Cortex of kidney (tissue), 1 donor: ENCODE measurements at places on chromosomes 2 and 18.

DNA sequence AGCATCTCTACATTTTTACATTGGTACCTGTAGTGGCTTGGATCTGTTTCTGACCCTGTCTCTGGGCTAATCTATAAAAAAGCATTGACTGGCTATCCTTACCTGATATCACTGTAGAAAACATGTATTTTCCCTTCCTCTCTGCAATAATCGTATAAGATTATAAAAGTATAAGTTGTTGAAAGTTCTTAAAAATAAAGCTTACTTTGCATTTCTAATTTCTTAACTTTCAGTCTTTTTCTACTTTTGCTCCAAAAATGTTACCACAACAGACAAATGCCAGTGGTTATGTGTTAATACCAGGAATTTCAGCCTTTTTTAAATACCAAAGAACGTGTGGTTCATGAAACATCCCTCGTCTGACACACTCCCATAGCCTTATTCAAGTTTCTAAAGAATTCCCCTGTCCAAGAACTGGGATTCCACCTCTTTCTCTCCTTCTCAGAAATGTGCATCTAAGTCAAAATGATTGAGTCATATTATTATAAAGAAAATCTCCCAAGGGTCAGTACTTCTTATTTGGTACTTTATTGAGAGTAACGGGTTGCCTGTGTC, 28.5 kb upstream of the ACKR3 start:
- no peak for DNase-seq

DNA sequence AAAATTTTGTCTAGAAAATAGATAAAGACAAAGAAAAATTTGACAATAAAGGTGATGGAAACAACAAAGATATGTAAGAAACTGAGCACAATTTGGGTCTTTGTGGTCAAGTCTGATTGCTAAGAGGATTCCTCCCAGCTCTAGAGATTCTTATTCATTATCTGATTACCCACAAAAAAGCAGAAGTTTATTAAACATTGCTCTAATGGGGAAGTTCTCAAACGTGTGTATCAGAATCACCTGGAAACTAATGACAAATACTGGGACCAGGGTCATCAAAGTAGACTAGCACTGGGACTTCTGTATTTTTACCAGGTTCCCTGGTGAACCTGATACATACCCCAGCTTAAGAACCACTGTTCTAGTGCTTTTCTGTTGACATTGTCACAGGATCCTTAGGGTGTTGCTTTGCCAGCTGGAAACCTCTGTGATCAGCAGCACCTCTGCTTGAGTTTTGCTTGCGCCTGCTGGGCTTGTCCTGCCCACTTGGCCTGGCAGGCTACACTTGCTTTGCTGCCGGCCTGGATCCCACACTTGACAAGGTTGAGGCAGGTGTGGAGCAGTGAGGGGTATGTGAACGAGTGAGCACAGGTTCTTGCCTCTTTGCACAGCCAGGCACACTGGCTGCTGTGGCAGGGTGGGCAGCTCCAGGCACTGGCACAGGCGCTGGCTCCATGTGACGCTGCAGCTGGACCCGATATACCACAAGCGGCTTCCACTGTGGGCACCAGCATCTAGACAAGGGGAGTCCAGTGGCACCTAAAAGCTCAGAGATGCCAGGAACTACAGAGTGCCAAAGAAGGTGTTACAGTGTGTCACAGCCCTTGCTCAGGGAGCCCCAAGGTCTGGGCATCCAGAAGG, 6.2 kb upstream of the GORASP2 start:
- DNase-seq: no peak

DNA sequence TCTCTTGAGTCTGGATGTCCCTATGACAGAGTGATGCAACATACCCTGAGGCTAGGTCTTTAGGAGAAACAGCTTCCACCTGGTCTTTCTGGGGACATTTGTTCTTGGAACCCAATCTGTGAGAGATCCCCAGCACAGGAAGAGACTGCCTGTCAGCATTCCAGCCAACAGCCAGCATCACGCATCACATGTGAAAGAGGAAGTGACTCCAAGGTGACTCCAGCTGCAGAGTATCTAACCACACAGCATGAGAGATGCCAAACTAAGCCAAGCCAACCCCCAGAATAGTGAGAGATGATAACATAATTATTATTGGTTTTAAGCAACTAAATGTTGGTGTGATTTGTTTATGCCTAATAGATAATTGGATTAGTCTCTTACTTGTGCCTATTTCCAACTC, 35.7 kb downstream of the C18orf63 start:
- no peak for DNase-seq

DNA sequence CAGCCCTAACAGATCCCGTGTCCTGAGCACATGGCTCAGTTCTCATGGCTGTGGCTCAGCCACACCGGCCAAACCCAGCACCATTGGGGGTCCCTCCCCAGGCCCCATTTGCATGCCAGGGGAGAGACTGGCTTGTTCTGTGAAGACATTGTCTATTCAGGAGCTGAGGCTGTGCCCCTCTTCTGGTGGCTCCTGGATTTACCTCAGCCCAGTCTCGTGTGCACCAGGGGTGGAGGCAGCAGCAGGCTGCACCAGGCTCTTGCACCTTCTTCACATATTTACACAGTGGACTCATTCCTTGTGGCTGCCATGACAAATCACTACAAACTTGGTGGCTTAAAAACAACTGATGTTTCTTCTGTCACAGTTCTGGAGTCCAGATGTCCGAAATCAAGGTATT, 92.4 kb upstream of the ITGA6 start:
- DNase-seq: no peak

DNA sequence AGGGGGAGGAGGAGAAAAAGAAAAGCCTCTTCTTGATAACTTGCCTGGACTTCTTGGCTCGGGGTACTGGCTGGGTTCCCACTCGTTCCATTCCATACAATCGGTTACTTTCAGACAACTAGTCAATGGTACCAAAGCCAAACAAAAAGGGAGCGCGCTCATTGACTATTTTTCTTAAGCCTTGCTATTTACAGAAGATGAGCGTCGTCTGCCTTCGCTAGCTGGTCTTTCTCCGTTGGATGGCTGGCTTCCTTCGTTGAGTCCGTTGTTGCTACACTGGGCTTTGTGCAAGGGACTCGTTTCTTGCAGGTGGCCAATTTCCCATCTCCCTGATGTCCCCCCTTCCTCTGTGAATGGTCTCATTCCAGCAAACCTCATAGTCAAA, 260.4 kb downstream of the ZNF516 start:
- DNase-seq: no peak

GRCh38 chr2:224875841-224876240, 159.7 kb upstream of the CCDC195 start:
- DNase-seq: no peak

DNA sequence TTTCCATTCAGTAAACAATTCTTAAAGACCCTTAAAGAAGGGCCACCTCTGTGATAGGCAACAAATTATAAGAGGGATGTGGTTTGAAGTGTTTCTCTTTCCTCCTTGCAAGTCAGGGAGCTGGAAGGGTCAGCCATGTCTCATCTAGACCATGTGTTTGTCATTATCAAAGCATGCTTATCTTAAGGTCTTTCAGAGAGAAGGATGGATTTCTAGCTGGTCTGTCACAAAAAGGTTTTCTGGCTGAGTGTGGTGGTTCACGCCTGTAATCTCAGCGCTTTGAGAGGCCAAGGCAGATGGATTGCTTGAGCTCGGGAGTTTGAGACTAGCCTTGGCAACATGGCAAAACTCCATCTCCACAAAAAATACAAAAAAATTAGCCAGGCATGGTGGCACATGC, 59.2 kb upstream of the PEX13 start:
- DNase-seq: no peak

DNA sequence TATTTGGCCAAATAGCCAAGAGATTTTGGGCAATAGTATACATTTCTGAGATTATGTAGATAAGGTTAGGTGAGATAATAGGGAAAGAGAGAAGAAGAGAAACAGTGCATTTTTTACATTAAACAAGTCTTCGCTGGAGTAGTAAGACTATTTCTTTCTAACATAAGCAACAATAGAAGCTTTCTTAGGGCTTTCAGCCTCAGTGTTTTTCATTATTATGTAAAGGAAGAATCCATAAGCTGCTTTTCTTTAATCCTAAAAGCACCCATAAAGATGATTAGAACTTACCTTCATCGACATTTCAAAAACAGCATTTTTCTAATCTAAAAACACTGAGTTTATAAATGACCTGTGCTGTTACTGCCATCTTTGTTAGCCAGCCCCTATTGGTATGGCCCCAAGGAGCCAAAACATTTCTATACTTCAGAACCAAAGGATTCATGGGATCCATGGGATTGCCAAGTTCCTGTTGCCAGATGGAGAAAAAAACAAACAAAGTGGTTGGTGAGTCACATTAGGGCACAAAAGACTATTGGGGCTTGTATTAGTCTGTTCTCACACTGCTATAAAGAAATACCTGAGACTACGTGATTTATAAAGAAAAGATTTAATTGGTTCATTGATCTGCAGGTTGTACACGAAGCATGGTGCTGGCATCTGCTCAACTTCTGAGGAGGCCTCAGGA, 88.2 kb downstream of the SCG2 start:
- no peak for DNase-seq

DNA sequence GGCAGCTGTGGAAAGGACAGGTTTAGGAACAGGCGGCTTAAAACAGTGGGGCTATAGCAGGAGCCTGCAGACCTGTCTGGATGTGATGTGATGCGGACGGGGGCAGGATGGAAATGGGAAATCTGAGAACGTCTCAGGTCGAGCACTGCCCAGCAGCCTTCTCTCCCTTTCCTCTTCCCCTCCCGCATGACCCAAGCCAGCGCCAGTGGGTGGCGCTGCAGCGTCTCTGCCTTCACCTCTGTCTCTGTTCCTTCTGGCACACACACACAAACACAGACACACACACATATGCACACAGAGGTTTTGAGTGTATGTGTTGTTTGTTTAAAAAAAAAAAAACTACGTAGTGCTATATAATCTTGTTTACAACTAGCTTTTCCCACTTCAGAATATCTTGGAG, 82.0 kb upstream of the SLC66A3 start:
- DNase-seq: no peak

GRCh38 chr18:40852406-40852805, 1102.6 kb upstream of the PIK3C3 start:
- DNase-seq: no peak

GRCh38 chr18:2889761-2890192, 43.0 kb downstream of the EMILIN2 start:
- no peak for DNase-seq

GRCh38 chr2:10678225-10678624, 11.6 kb downstream of the NOL10 start:
- no peak for DNase-seq

- DNase-seq: no peak
Measured at GRCh38 chr2:98515250-98515991, 70.8 kb downstream of the INPP4A start.

GRCh38 chr2:140600116-140600515, 1530.7 kb downstream of the LRP1B start:
- DNase-seq: no peak

DNA sequence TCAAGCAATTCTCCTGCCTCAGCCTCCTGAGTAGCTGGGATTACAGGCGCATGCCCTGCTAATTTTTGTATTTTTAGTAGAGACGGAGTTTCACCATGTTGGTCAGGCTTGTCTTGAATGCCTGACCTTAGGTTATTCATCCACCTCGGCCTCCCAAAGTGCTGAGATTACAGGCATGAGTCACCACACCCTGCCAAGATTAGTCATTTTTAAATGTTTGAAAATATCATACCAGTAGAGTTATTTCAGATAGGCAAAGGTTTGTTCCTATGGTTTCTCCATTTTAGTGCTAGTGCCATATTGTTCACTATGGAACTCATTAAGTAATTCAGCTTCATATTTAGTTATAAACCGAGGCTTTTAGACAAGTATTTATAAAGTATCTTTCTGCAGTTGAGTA, 52.3 kb downstream of the HIBCH start:
- DNase-seq: no peak

- no peak for DNase-seq
Measured at GRCh38 chr2:147440734-147441133, 404.1 kb upstream of the ACVR2A start.

DNA sequence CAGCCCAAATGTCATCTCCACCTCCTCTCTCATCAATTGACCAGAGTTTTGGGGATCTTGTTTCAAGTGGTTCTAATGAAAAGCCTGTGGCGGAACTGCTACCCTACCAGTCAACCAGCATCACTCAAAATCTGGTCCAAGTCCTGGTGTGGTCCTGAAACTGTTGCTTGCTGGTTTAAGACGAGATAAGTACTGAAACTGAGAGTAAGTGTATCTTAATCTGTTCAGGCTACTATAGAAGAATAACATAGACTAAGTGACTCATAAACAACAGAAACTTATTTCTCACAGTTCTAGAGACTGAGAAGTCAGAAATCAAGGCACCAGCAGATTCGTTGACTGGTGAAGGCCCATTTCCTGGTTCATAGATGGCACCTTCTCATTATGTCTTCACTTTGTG, 879 bp upstream of the GALNT5 start:
- DNase-seq: no peak

DNA sequence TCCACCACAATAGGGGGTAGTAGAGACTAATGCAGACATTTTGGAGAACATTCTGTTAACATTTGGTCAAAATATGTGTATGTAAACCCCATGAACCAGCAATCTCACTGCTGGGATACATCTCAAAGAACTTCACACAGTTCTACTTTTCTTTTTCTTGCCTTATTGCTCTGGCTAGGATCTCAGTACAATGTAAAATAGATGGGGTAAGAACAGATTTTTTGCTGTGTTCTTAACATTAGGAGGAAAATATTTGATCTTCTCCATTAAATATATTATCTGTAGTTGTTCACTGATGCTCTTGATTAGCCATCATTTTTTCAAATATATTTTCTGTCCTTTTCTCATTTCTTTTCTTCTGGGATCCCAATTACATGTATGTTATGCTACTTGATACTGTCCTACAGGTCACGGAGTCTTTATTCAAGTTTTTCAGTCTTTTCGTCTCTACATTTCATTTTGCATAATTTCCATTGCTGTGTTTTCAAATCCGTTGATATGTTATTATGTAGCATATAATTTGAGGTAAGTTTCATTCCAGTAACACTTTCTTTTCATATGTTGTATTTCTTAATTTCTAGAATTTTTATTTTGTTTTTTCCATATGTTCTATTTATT, 352.2 kb downstream of the ZNF521 start:
- DNase-seq: no peak

- no peak for DNase-seq
Measured at GRCh38 chr2:148531669-148532428, 112.7 kb upstream of the EPC2 start.

GRCh38 chr2:30800159-30800558, 7.1 kb downstream of the CAPN13 start:
- DNase-seq: no peak

- DNase-seq: no peak
Measured at GRCh38 chr2:148877403-148877740, 2.3 kb downstream of the KIF5C start.

- no peak for DNase-seq
Measured at GRCh38 chr2:157837851-157838441, 38.2 kb downstream of the ACVR1 start.

GRCh38 chr2:232203166-232203891, 175.2 kb upstream of the ALPP start:
- DNase-seq: no peak

DNA sequence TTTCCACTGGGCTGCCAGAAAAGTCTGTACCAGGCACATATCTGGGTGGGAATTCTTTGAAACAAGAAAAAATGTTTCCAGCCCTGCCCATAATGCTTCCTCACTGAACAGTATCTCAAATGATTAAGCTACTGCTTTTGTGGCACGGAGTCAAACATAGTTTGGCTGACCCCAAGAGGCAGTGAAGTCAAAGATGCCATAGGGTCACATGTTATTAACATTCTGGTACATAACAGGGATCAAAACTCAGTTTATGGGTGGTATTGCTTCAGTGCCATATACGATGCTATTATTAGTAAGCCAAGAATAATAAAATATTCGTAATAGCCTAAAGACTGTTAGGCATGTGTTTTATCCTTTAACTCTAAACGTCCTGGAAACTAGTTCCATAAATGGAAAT, 112.4 kb downstream of the FEZ2 start:
- no peak for DNase-seq
